ENCODE measurements at places on chromosomes 16 and 17. TPM values are rescaled to one million over a fixed set of nuclear protein-coding genes. Genes with fewer than 3 reads are reported as not detected.

- H3K4me1 ChIP-seq: no peaks in the 10 kb centered on the region
- H3K4me3 ChIP-seq: no peak overlapping the region
- H3K27me3 ChIP-seq: peaks cover 3% of the 10 kb centered on the region
Observed at GRCh38 chr16:49311823-49312222, 30.2 kb upstream of the CBLN1 start.

- peaks cover 52% of the 10 kb centered on the region for H3K4me1 ChIP-seq
- H3K27me3 ChIP-seq: no peaks in the 10 kb centered on the region
- no peak overlapping the region for H3K4me3 ChIP-seq
- peaks cover 64% of the 10 kb centered on the region for H3K36me3 ChIP-seq
- peak overlapping the region; percentile 55 for H3K27ac ChIP-seq
Observed at GRCh38 chr17:48055531-48056245, 7.5 kb downstream of the NFE2L1 start.

HOXB3 gene
- total RNA-seq: 4.5 TPM

SPATA22 gene
- total RNA-seq: 0.81 TPM

SYT17 gene
- total RNA-seq: not detected
